Activated CD8-positive, alpha-beta memory T cell treated with anti-CD3 and anti-CD28 coated beads for 48 hours (primary cell): ENCODE measurements at places on chromosomes 11 and 22.

- DNase-seq, result no peak
Observed at GRCh38 chr11:44046182-44046581, 1.6 kb upstream of the ACCSL start.

DNA sequence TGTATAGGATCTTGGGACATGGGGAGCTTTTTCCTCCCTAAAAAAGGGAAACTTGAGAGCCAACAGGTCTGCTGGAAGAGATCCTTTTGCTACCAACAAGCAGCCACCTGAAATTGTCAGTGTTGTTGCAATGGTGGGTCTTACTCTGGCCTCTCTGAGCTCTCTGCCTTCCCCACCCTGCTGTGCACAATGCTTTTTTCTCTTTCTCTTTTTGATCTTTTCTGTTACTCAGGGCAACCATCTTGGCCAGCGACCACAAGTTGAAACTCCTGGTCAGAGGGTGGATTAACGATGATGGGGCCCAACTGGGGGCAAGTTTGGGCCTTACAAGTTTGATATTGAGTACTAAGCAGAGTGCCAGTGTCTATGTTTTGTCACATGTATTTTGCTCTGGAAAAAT, 155.8 kb downstream of the KIRREL3 start:
- no peak for DNase-seq

- DNase-seq, result no peak
Observed at GRCh38 chr11:27310182-27310581, 52.8 kb downstream of the CCDC34 start.

- no peak for DNase-seq
Observed at GRCh38 chr11:12705874-12706273, 31.7 kb downstream of the TEAD1 start.

- DNase-seq, result no peak
Observed at GRCh38 chr22:45966895-45967365, 10.0 kb downstream of the WNT7B start.

- no peak for DNase-seq
Observed at GRCh38 chr22:25081409-25081824, 118.2 kb upstream of the CRYBB3 start.

DNA sequence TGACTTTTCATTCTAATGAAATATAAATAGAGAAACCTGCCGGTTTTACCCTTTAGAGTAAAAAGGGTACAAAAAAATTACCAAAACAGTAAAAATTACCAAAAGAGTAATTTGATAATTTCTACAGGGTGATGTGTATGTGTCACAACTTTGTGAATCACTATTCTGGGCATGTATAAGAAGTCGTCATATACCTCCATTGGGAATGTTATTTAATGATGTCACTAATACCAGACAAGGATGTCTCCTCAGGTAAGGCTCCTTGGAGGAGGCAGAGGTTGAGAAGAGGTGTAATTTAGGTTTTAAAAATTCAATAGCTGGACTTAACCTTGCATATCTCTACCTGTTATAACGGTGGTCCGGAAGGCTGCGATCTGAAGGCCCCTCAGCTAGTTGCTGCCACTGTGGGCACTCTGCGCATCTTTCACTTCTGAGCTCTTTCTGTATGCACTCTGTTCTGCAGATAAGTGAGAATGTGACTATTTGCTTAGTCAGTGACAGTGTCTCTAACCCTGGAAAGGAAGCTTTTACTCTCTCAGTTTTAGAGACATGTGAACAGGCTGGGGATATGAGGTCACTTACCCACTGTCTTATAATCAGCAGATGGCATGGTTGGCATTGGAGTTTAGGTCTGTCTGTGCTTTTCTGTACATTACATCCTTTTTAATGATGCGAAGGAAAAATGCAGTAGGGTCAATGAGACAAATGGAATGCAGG, 987 bp upstream of the NCR3LG1 start:
- DNase-seq, result no peak

- DNase-seq, result no peak
Observed at GRCh38 chr22:32413719-32414118, 1.7 kb upstream of the RTCB start.

- peak; percentile 70 for DNase-seq
Observed at GRCh38 chr22:37166675-37167066, 17.0 kb upstream of the IL2RB start.

GRCh38 chr11:100525635-100526034, 161.5 kb upstream of the ARHGAP42 start:
- DNase-seq, result no peak

DNA sequence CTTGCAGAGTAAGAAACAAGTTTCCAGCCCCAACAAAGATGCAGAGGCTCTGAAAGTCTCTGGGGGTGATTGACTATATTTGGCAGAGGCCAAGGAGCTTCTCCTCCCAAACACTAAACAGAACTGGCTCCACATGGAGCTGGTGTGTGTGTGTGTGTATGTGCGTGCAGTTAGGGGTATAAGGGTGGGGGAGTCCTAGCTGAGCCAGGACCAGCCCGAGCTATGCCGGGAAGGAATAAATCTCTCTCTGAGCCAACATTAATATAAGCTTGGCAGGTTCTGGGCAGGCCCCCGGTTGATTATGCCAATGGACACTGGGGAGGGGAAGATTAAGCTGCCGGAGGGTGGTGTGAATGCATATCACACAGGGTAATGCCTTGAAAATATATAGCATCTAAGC, 324.2 kb downstream of the MIAT start:
- no peak for DNase-seq

- no peak for DNase-seq
Observed at GRCh38 chr11:134017511-134018430, 51.1 kb upstream of the JAM3 start.

DNA sequence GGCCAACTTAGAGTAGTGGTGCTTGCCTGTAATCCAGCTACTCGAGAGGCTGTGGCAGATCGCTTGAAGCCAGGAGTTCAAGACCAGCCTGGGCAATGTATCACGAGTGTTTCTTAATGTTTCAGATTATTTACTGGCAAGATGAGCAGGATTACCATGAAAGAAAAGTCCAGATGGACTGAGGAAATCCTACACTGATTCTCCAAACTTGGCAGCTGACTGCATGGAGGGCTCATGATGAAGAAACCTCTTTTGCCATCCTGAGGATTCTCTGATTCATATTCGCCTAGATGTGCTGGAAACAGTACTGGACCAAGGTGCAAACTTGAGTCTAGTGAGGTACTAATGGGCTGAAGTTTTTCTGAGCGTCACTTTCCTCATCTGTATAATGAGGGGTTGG, 2.8 kb upstream of the SIDT2 start:
- DNase-seq, result no peak

GRCh38 chr11:8342821-8343681, 79.4 kb upstream of the LMO1 start:
- no peak for DNase-seq

- no peak for DNase-seq
Observed at GRCh38 chr22:19917389-19918138, 24.0 kb upstream of the COMT start.

DNA sequence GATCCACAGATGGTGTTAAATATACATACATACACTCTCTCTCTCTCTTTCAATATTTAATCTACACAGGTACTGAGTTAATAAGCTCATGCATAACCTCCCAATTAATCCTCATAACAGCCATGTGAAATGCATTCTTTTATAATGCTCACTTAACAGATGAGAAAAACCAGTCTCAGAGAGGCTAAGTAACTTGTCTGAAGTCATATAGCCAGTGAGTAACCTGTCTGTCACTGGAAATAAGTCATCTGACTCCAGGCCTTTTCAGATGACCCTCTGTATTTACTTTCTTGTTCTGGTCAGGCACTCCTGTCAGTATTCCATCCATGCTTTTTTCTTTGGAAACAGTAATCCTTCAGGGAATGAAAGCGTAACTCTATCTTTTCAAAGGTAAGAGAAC, 594.0 kb upstream of the TENM4 start:
- DNase-seq, result no peak

GRCh38 chr11:120019191-120019590, 118.7 kb downstream of the TRIM29 start:
- DNase-seq, result no peak

DNA sequence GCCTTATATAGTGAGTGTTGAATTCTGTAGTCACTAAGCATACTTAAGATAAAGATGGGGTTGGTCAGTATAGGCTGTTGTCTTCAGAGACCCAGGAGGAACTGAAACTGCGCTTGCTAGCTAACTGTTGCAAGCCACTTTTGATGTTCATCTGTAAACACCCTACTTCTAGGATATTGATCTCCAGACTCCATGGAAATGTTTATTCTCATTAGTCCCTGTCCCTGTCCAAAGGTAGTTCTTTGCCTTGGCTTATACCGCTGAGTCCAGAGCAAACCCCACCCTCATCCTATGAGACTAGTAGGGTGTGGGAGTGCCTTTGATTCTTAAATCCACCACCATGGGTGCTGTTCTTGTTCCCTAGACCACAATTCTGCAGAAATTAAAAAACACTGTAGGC, 36.4 kb downstream of the DEPDC5 start:
- DNase-seq, result no peak

DNA sequence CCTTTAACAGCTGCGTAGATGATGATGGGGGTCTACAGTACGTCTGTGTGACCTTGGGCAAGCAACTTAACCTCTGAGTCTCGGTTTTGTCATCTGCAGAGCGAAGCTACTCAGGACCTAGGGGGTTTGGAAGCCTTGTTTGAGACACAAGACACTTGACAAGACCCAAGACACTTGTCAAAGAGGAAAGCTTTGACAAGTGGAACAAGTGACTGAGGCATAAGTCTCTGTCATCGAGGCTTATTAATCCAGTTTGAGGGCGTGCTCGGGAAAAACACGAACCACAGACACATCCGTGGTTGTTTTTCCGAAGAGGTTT, 732 bp upstream of the PC start:
- no peak for DNase-seq

DNA sequence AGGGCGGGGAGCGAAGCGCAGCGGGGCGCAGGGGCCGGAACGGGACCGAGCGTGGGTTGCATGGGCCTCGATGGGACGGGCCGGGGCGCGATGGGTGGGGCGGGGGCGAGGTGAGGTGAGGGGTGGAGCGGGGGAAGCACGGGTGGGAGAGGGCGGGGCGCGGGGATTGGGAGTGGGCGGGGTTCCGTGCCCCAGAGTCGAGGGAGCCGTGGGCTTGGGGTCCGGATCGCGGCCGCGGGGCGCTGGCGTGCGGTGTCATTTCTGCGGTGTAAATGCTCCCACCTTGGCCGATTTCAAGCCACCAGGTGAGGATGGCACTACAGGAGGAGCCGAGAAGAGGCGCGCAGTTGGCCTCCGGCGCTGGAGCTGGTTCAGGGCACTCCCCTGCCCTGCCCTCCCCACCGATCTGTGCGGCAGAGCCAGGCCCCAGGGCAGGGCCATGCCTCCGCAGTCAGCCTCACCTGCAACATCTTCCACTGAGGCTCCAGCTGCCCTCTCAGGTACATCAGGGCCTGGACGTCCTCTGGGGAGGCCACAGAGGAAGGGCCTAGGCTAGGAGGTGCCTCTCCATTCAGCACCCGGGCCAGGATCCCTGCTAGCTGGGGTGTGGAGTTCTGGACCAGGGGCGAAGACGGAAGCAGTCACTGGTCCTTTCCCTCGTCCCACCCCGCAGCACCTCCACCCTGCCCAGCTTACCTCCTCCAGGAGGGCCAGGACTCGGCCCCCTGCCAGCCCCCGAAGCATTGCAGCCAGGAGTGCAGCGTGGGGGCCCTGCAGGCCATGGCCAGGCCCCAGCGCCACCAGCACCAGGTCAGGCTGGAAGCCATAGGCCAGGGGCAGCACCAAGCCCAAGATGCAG, 620 bp upstream of the TUBGCP6 start:
- no peak for DNase-seq

GRCh38 chr11:130278745-130279144, 36.0 kb downstream of the ZBTB44 start:
- no peak for DNase-seq

DNA sequence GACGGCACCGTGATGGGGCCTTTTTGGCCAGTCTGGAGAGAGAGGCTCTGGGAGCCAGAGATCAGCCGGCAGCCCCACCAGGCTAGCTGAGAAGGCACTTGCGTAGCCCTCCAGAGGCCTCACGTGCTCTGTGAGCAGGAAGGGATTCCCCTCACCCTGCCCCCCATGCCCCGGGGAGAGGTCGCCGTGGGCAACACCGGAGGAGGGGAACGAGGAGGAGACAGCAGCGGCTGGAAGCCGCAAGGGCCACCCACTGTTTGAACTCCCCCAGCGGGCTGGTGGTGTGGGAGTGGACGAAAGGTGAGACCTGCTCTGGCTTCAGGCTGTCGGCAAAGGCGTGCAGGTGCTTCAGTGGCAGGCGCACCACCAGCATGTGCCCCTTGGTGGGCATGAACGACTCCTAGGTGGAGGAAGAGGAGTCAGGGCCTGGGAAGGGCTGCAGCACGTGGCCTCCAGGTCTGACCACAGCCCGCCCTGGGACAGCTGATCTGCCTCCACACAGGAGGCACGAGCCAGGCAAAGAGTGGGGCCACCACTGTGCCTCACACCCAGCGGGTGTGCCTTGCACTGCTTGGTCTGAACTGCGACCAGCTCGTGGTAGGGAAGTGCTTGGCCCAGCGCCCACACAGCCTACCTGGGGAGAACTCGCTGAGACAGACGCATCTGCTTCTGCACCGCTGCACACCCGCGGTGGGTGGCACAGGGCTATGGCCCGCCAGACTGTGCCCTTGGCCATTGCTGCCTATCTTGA, 99.9 kb downstream of the MED15 start:
- DNase-seq, result no peak

GRCh38 chr22:30694171-30694639, 469 bp upstream of the OSBP2 start:
- DNase-seq, result peak; percentile 19

DNA sequence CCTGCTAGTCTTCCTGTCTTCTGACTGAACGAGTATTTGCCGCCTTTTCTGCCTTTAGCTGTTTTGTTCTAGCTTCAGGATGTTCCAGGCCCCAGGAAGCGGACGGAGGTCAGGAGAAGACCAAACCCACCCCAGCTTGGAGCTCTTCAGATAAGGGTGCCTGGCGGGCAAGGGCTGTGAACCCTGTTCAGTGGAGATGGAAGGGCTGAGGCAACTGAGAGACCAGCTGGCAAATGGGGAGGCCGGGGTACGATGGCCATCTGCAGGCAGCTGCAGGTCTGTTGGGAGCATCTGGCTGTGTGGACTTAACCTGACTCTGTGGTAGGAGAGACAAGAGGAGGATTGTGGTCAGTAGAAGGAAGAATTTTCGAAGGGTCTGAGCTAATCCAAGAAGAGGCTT, 95.6 kb downstream of the CHST1 start:
- DNase-seq, result no peak

DNA sequence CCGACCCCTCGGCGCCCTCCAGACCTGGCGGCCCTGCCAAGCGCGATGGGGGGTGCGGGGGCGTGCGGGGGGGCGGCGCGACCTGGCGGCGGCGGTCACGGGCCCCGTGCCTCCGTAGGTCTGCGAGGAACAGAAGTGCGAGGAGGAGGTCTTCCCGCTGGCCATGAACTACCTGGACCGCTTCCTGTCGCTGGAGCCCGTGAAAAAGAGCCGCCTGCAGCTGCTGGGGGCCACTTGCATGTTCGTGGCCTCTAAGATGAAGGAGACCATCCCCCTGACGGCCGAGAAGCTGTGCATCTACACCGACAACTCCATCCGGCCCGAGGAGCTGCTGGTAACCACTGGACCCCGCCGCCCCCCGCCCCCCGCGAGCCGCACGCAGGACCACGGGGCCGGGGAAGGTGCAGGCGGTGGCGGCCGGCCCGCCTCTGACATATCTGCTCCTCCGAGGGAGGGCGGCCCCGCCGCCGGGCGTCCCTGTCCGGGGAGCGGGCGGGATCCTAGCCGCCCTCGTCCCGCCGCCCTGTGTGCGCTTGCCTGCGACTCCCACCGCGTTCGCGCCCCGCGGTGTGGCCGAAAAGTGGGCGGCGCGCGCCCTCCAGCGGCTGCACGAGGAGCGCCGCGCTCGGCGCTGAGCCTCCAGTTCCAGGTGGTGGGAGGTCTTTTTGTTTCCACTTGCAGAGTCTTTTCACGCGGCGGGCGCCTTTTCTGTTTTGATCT, 2.1 kb downstream of the CCND1 start:
- peak; percentile 59 for DNase-seq
